ENCODE measurements at places on chromosomes 6 and 20. TPM values are rescaled to one million over a fixed set of nuclear protein-coding genes. Genes with fewer than 3 reads are reported as not detected.

- no peak for DNase-seq
Measured at GRCh38 chr6:11771473-11772048, 7.0 kb downstream of the ADTRP start.

DNA sequence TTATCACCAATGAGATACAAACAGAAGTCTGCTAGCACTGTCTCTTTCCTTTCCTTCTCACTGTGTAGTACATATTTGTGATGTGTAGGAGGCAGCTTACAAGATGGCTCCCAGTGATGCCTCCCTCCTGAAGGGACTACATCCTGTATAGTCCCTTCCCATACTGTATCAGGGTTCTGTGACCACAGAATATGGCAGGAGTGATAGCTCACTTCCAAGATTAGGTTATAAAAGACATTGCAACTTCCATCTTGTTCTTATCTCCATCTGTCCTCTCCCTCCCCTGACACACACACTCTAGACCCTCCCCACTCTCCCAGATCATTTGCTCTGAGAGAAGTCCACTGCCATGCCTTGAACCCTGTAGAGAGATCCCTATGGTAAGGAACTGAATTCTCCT is 38.0 kb downstream of the SESN1 start:
- DNase-seq = no peak

The CRNKL1 gene
- 38.8 TPM for polyA plus RNA-seq

GRCh38 chr20:22411286-22411626 is 173.1 kb downstream of the FOXA2 start:
- no peak for DNase-seq

- DNase-seq = no peak
Measured at GRCh38 chr6:42250274-42250931, 32.7 kb upstream of the MRPS10 start.

GRCh38 chr6:148693882-148694484 is 52.8 kb upstream of the UST start:
- no peak for DNase-seq

- peak; percentile 35 for DNase-seq
Measured at GRCh38 chr6:110053395-110054240, 75.5 kb downstream of the GPR6 start.

GRCh38 chr20:17481661-17482060 is 49.5 kb downstream of the BFSP1 start:
- no peak for DNase-seq

DNA sequence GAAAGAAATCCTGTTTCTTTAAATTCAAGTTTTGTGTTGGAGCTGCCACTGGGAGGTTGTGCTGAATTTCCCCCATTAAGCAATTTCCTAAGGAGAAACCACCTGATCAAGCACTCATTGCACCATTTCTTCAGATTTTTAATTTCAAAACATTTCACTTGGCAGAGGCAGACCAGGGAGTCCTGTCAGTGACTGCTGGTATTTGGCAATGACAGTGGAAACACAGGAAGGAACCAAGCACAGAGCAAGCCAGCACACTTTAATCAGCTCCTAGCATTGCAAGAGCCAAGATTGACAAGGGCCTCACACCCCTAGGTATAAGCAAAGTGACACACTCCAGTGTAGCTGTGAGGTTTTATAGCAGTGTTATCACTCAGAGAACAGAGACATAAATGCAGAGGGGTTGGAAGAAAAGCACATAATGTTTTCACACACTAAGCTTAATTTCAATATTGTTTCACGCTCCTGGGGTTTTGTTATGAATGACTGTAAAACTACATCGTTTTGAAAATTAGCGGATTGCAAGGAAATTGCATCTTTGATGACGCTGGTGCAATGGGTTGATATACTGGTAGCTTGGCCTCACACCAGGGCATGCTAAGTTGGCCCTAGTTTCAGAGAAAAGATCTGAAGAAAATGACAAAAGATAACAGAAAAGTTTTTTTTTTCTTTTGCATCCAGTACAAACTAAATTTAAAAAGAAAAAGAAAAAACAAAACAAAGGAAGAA is 768.4 kb downstream of the TFAP2A start:
- no peak for DNase-seq
